Stimulated activated naive CD8-positive, alpha-beta T cell treated with anti-CD3 and anti-CD28 coated beads, Interleukin-15, Interleukin-2, amounts not matched to agents 100 U/mL and 50 U/mL, for 24 hours (primary cell): ENCODE measurements at places on chromosomes 13 and 19.

DNA sequence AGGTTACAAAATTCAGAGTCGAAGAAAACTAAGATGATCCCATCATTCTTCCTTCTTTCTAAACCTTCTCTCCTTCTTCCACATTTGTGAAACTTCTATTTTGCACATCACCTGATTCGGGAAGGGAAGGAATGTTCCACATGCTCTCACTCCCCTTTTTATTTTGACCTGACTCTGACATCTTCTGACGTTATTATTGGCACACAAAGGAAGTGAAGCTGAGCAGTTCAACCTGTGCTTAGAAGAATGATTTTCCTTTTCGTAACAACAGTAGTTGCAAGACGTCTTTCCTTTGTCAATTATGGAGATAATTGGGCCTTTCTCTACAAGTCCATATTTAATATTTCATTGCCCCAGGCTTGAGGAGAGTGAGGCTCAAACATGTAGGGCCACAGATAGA is 18.0 kb downstream of the FAM124A start:
- DNase-seq: no peak

DNA sequence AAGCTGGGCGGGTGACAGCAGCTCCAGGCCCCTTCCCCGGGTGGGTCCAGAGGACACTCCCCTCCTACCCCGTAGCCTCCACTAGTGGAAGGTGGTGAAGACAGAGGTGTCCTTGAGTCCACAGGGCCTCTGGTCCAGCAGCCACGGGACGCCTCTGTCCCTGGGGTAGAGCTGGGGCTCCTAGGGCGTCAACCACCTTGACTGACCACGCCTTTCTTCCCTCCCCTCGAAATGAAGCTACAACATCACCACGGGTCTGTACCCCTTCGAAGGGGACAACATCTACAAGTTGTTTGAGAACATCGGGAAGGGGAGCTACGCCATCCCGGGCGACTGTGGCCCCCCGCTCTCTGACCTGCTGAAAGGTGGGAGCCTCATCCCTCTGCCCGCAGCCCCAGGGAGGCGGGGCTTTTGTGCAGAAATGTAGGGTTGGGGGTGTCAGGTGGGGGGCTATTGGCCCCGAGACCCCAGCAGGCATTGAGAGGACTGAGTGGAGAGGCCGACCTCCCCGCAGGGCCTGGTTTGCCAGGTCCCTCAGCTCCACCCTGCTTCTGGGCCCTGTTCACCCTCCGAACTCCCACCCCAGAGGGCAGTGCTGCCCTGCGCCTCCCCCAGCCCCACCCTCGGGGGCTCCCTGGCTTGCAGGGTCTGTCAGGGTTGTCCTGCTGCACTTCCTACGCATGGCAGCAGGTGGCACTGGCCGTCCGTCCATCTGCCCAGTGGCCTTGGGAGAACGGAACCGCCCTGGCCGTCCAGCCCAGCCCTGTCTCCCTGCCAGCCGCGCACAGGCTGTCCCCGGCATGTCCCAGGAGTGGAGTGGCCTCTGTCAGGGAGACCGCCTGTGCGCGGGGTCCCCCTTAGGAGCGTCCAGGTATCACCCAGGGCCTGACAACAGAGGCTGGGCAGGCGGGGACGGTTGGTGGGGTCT is 15.7 kb downstream of the STK11 start:
- DNase-seq: no peak

DNA sequence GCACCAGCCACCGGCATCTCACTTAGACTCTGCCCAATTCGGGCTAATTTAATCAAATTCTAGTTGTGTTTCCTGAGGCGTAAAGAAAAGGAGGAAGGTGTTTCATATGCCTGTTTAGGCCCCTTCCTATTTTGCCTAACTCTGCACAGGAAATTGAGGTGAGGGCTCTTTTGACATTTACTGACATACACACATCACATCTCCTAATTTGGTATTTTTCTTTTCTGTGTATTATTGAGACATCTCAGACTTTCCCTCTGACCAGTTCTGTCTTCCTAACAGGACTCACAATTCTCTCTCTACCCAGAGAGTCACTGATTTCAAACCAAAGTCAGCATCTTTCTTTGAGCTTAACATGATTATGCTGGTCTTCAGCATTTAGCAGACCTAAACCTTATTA is 7.9 kb downstream of the CEACAM3 start:
- DNase-seq: no peak

DNA sequence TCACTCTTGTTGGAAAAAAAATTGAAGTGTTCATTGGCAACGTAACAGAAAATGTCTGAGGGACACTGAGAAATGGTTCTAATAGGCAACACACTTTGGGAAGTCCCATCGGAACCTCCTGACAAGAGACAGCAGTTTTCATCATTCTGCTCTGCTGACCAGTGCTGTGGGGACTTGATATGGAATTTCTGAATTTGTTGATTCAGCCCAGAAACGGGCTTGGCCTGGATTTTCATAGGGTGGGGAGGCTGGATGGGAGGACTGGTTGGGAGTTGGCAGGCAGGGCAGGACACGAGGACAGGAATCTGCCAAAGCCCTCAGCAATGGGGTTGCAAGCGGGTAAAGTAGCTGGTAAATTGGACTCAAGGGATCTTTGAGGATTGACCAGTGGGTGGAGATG is 96.5 kb downstream of the DCT start:
- no peak for DNase-seq

DNA sequence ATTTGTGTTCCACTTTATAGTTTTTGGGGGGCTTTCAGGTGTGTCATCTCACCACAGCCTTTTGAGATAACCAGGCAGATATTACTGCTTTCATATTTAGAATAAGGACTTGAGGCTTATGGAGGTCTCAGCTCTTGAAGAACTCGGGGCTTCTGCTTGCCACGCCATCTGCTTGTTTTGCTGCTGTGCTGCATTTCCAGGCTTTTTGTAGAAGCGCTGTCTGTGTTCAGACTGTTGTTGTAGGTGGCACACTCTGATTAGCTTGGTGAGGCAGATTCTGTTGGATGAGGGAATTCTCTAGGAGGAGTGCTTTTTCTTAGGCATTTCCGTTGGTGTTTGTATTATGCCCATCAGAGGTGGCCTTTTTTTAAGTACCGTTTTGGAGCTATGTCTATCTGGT is 57.2 kb downstream of the WASF3 start:
- DNase-seq: no peak

GRCh38 chr13:71412231-71412630 is 454.8 kb downstream of the DACH1 start:
- no peak for DNase-seq
